K562 (cell line): ENCODE measurements at places on chromosomes 1 and 21.

DNA sequence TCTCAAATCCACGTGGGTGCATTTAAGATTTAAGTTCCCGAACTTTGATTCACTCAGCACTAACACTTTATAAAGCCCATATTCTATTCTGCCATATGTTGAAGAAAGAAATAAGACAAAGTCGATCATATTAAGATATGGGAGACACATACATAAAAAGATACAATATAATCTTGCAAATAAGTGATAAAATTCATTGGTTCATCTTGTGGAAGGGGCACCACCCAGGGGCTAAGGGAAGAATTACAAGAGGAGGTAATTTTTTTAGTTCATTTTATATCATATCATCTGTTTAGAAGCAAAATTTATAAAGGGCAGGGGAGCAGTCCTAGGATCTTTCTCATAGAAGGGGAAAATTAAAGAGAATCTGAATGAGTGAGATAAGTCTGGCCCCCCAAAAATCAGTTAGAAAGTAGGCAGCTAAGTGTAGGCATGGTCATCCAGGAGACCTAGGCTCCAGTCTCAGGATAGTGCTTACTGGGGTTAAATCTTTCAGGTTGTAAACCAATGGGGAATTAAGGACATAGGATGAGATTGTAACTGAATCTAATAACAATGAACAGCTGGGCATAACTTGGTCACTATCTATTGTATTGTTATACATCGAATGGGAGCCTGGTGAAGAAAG lies 124.2 kb upstream of the L1TD1 start:
- peak; percentile 20 for DNase-seq

GRCh38 chr1:166900987-166901386 lies 24.9 kb upstream of the TADA1 start:
- no peak for DNase-seq

- no peak for DNase-seq
These were observed 16.1 kb upstream of the ERI3 start for GRCh38 chr1:44371206-44371605.

DNA sequence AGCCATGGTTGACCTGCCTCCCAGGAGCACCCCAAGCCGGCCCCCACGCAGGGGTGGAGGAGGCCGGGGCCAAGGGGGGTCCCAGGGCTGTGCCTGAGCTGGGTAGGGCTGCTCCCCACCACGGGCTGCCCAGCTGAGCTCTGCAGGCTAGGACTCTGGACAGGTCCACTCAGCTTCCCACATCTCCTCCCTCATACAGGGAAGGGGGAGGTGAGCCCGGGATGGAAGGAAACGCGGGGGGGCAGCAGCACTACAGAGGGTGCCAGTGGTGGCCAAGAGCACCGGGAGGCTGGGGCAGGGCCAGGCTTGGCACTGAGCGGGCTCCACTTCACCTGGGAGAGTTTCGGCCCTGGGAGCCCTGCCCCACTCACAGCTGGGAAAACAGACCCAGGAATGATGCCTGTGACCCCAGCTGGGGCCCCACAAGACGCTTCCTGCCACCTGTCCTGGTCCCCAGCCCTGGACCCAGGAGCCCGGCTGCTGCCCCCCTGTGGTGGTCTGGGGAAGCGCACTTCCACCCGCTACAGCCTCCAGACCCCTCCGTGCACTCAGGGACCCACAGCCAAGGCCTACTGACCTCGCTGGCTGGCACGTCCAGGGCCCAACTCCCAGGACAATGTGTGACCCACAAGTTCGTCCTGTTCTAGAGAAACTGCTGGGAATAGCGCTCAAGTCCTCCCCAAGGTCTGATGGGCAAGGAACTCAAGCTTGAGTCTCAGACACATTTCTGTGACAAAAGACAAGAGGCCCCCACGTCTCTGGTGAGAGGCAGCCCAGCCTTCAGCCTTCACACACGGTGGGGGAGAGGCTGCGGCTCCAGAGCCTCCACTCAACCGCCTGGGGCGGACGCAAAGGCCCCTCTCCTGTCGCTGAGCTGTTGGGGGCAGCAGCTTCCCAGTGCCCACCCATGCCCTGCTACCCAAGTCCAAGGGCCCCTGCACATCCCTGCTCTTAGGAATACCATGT lies 3.0 kb downstream of the AURKAIP1 start:
- DNase-seq, result peak; percentile 83

DNA sequence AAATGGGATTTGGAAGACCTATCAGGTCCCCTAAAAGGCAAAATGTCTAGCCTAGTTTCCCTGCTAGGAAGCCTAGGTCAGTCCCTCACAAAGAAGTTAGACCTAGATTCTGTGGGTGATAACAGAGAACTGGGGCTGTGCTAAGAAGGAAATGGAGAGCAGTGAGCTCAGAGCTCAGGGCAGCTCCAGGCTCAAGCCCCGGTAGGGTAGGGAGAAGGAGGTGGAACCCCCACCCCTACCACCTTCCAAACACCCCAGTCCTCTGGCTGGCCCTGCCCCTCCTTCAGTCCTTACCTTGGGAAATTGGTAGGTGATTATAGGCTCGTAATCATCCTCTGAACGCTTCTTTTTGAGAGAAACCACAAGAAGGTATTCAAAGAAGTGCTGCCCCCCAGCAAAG lies 1.1 kb downstream of the DENND2D start:
- no peak for DNase-seq

DNA sequence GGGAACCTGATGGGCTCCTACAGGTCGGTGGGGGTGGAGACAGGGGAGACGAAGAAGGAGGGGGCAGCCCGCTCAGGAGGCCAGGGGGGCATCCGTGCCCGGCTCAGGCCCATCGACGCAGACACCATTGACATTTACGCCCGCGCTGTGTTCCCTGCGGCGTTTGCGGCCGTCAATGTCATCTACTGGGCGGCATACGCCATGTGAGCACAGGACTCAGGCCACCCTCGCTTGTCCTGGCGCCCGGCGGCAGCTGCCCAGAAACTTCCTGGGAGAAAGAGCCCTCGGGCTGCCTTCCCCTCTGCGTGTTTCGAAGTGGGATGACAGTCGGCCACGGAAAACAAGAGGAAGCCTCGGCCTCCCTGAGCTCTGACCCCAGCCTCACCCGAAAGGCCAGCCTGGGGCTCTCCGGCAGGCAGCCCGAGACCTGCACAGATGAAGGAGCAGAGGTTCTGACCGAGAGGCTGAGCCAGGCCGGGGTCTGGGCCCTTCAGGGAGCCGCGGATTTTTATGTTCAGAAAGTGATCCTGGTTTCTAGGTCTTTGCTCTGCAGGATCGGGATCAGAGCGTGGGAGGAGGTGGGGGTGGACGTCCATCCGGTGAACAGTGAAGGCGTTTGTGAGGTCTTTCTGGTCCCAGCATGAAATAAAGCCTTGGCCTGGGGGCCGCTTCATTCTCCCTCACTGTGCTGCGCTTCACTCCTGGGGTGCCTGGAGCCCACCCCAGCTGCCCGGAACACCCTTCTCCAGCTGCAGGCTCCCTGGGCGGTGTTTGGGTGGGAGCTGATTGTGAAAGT lies 11.1 kb downstream of the GABRD start:
- no peak for DNase-seq

DNA sequence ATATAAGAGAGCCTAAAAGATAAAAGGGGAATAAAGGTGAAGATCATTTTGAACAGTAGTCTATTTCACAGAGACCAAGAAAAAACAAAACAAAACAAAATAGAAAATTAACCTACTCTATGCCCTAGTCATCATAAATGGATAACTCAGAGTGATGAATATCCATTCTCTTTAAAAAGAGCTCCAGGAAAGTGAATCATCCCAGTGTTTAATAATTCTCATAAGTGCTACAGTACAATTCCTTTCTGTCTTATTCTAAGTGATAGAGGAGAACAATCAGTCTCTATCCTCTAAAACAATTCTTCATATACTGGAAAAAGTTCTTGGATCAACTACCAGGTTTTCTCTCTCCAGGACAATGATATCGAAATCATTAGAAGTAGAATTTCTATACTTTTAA lies 45.8 kb downstream of the GDAP2 start:
- DNase-seq, result no peak
